Activated naive CD4-positive, alpha-beta T cell treated with anti-CD3 and anti-CD28 coated beads for 36 hours (primary cell): ENCODE measurements at places on chromosomes 7 and 10. TPM values are rescaled to one million over a fixed set of nuclear protein-coding genes. Genes with fewer than 3 reads are reported as not detected.

The AOAH gene
- total RNA-seq = 0.67 TPM

The LAMB1 gene
- total RNA-seq = 0.14 TPM

- H3K36me3 ChIP-seq = no peaks in the 10 kb centered on the region
- no peak overlapping the region for H3K27ac ChIP-seq
- H3K4me1 ChIP-seq = no peaks in the 10 kb centered on the region
- DNase-seq = no peak
These were observed 211.1 kb upstream of the IGFBP3 start for GRCh38 chr7:46131916-46132795.

GRCh38 chr7:149720372-149721083 is 52.9 kb downstream of the ZNF467 start:
- peaks cover 13% of the 10 kb centered on the region for H3K4me1 ChIP-seq
- peaks cover 4% of the 10 kb centered on the region for H3K36me3 ChIP-seq
- no peaks in the 10 kb centered on the region for H3K27me3 ChIP-seq
- H3K27ac ChIP-seq = no peak overlapping the region

The OGA gene
- total RNA-seq = 90.8 TPM

DNA sequence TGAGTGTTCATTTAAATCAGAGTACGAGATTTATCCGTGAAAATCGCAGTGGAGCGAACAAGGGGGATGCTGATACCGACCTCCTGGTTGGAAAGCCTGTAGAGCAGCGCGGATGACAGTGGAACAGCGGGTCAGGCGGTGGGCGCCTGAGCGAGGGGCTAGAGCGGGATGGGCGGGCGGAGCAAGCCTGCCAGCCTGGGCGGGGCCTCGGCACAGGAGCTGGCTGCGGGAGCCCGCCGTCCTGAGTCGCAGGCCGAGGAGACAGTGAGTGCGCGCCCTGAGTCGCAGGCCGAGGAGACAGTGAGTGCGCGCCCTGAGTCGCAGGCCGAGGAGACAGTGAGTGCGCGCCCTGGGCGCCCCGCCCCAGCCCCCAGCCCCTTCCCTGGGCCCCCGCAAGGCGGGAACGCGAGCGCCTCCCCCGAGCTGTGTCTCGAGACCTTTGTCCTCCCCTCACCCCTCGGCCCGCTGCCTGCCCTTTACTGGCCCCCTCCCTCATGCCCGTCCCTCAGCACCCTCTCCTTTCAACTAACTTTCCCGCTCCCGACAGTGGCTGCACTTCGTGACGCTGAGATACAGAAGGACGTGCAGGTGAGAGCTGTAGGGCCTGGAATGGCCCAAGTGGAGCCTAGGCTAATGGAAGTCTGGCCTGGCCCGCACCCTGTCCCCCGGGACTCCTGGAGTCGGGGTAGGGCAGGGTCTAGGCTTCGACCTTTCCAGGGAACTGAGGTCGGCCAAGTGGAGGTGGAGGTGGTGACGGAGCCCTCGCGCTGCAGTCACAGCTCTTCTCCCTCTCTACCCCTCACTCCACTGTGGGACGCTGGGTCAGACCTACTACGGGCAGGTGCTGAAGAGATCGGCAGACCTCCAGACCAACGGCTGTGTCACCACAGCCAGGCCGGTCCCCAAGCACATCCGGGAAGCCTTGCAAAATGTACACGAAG is at the start of gene AS3MT:
TSS of gene AS3MT (plus strand) at position 213 of the 941 bp plus-strand sequence. CDS start at position 336, 123 bp downstream.
- peak within 1 kb of the TSS; percentile 69 for H3K4me3 ChIP-seq
- peak; percentile 30 for DNase-seq
- peaks cover 21% of the 10 kb centered on the region for H3K27me3 ChIP-seq
- H3K36me3 ChIP-seq = peaks cover 1% of the 10 kb centered on the region
- no peak within 1 kb of the TSS for H3K27ac ChIP-seq

The WDR86 gene
- not detected for total RNA-seq

GRCh38 chr7:141495057-141495456 is 56.2 kb upstream of the AGK start:
- no peaks in the 10 kb centered on the region for H3K36me3 ChIP-seq
- no peaks in the 10 kb centered on the region for H3K4me1 ChIP-seq
- no peak for DNase-seq
- H3K27me3 ChIP-seq = peaks cover 11% of the 10 kb centered on the region
- no peak overlapping the region for H3K4me3 ChIP-seq

DNA sequence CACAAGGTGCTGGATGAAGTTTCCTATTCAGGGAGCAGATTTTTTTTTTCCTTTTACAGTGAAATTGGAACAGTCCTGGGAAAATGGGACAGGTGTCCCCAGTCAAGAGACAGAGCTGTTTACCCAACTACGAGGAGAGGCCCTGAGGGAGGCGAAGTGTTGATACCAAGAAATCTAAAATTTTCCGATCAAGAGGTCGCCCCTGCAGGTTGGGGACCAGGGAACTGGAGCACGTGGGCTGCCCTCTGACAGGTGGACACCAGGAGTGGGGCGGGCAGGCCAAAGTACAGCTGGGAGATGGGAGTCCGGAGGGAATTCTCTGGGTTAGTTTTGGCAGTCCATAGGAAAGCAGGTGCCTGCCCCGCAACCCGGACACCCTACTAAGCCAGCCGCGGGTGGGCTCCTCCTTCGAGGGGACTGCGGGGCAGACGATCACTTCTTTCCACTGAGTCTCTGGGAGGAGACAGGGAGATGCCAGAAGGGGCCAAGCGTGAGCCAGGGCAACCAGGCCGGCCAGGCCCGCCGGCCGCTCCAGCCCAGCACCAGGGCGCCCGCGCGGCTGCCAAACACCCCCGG is 965 bp upstream of the CAMK1D start:
- H3K4me3 ChIP-seq = peak overlapping the region; percentile 76
- no peak for DNase-seq
- peaks cover 33% of the 10 kb centered on the region for H3K4me1 ChIP-seq
- peak overlapping the region; percentile 76 for H3K27ac ChIP-seq

DNA sequence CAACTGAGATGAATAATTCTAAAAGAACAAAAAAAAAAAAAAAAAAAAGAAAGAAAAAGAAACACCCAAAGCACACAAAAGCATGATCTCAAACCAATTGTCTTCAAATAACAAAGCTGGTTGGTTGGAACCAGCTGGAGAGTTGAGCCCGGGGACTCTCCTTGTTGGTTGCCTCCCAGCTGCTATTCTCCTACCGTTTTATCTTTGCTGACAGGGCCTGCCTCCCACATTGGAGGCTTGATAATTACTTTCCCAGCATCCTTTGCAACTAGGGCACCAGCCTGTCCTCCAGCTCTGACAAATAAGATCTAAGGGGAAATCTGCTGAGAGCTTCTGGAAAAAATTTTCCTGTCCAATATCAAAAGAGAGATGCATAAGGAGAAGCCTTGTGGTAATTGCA is 6.8 kb downstream of the PON1 start:
- DNase-seq = no peak
- peaks cover 6% of the 10 kb centered on the region for H3K27me3 ChIP-seq
- H3K27ac ChIP-seq = no peak overlapping the region
- H3K4me3 ChIP-seq = no peak overlapping the region

The OPN4 gene
- total RNA-seq = not detected

DNA sequence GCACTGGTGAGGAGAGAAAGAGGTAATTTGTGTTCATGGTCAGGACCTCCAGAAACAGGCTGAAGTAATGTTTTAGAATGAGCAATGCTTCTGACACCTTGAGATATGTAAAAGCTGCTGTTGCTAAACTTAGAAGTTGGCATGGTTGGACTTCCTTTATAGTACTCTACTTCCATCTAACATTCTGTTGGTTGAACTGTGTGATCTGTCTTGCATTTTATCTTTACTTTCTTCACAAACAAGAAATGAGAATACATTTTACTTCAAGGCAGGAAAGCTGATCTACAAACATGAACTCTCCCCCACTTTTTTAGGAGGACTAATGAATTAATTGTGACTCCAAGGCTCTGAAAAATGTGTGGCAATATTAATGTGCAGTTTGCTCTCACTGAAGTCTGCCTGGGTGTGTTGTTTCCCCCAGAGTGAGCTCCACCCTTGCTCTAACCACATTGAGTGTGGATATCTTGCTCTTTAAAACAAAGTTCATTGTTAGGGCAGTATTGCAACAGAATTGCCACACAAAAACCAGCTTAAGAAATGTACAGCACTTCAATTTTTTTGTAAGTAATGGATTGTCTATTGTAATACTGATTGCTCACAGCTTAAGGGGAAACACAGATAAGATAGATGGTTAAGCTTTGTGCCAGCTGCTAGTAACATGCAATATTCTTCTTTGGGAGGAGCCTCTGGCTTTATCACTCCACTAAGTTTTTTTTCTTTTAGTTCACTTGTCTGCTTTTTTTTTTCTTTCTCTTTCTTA is 69.0 kb downstream of the ADD3 start:
- no peak for DNase-seq
- H3K36me3 ChIP-seq = no peaks in the 10 kb centered on the region
- peak overlapping the region; percentile 70 for H3K4me3 ChIP-seq
- H3K27ac ChIP-seq = peak overlapping the region; percentile 92
- no peaks in the 10 kb centered on the region for H3K27me3 ChIP-seq

GRCh38 chr10:19250546-19250945 is 201.9 kb downstream of the MALRD1 start:
- no peak overlapping the region for H3K4me3 ChIP-seq
- no peaks in the 10 kb centered on the region for H3K36me3 ChIP-seq
- DNase-seq = no peak

DNA sequence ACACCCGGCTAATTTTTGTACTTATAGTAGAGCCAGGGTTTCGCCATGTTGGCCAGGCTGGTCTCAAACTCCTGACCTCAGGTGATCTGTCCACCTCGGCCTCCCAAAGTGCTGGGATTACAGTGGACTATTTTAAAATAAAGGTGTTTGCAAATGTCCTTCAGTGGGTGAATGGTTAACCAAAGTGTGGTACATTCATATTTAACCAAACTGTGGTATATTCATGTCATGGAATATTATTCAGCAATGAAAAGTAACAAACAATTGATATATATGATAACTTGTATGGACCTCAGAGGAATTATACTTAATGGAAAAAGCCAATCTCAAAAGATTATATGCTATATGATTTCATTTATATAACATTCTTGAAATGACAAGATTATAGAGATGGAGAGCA is 190.0 kb downstream of the CREB5 start:
- no peaks in the 10 kb centered on the region for H3K4me1 ChIP-seq
- H3K36me3 ChIP-seq = no peaks in the 10 kb centered on the region
- no peak for DNase-seq
- H3K4me3 ChIP-seq = no peak overlapping the region
- no peak overlapping the region for H3K27ac ChIP-seq
- H3K27me3 ChIP-seq = peaks cover 8% of the 10 kb centered on the region

- H3K4me3 ChIP-seq = no peak overlapping the region
- DNase-seq = no peak
- H3K4me1 ChIP-seq = peaks cover 2% of the 10 kb centered on the region
- no peaks in the 10 kb centered on the region for H3K27me3 ChIP-seq
- H3K27ac ChIP-seq = no peak overlapping the region
These were observed 236.8 kb downstream of the FRMD4A start for GRCh38 chr10:14093730-14094484.

The GIGYF1 gene
- total RNA-seq = 37.8 TPM

DNA sequence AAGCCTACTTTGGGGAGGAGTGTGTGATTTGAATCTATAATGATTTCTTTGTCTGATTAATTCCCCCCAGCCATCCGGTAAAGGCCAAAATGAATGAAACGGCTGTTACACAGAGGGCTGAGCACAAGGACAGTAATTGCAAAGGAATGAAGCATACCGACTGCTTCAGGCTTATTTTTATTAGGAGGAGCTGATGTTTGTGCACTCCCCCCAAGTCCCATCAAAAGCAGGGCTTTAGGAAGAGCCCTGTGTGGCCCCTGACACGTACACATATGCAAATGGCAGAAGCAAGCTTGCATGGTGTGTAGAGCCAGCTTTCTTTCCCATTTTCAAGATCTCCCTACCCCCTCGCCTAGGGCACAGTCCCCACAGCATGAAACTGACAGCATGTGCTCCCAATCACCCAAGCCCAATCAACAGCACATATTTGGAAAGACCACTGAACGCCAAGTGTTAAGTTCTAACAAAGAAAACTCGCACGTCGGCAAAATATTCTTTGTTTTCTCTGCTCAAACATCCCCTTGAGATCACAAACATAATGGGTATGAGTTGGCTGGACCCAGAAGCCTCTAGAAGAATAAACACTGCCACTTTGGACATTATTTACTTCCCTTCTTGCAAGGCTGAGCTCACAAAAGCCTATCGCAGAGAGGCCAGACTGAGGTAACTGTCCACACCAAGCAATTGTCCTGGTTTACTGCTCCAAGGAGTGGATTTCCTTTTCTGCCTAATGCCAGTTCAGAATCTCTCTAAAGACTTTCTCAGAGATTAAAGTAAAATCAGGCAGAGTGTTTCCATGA is 143.0 kb downstream of the CUBN start:
- DNase-seq = no peak
- no peak overlapping the region for H3K4me3 ChIP-seq
- H3K36me3 ChIP-seq = peaks cover 5% of the 10 kb centered on the region
- H3K4me1 ChIP-seq = no peaks in the 10 kb centered on the region

The WNT8B gene
- 0.96 TPM for total RNA-seq

The TBX20 gene
- total RNA-seq = not detected

- no peak for DNase-seq
- H3K4me1 ChIP-seq = peaks cover 7% of the 10 kb centered on the region
- no peak overlapping the region for H3K27ac ChIP-seq
- no peaks in the 10 kb centered on the region for H3K36me3 ChIP-seq
These were observed 213.0 kb upstream of the INHBA start for GRCh38 chr7:41915871-41916270.

The NPSR1 gene
- total RNA-seq = not detected

The HTR7 gene
- total RNA-seq = not detected

The SUFU gene
- 7.1 TPM for total RNA-seq

The MBL2 gene
- total RNA-seq = not detected

DNA sequence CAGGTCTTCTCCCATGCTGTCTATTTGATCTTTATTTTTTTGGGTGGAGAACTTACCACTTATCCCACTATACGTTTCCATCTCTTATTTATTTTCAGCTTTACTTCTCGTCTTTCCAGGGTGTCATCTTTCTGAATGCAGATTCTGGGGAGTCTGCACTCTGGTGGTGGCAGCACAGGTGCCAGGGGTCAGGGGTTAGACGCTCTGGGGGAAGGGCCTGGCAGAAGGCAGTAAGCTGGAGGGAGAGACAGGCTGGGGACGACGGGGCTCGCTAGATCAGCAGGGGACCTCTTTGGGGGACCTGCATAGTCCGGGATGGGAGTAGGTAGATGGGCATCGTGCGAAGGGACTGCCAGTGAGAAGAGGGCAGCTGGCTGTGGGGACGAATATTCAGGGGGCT is 22.3 kb downstream of the CHST12 start:
- H3K36me3 ChIP-seq = peaks cover 3% of the 10 kb centered on the region
- DNase-seq = no peak

The ABLIM1 gene
- 157 TPM for total RNA-seq

- no peak for DNase-seq
- peaks cover 53% of the 10 kb centered on the region for H3K4me1 ChIP-seq
- H3K36me3 ChIP-seq = peaks cover 14% of the 10 kb centered on the region
- no peak overlapping the region for H3K27ac ChIP-seq
- H3K27me3 ChIP-seq = peaks cover 1% of the 10 kb centered on the region
These were observed 3.2 kb downstream of the TOMM7 start for GRCh38 chr7:22819476-22819875.

The OR2A1 gene
- total RNA-seq = not detected

The RELN gene
- total RNA-seq = not detected

GRCh38 chr7:99004781-99005500 is 126.6 kb downstream of the TRRAP start:
- DNase-seq = no peak
- H3K27ac ChIP-seq = no peak overlapping the region
- no peaks in the 10 kb centered on the region for H3K27me3 ChIP-seq
- H3K36me3 ChIP-seq = peaks cover 35% of the 10 kb centered on the region
- H3K4me1 ChIP-seq = no peaks in the 10 kb centered on the region

The CLDN15 gene
- total RNA-seq = 11.1 TPM

The ELN gene
- total RNA-seq = 0.07 TPM

The GPR141 gene
- total RNA-seq = not detected

The GNGT1 gene
- not detected for total RNA-seq

GRCh38 chr10:32923134-32923533 is 34.9 kb downstream of the ITGB1 start:
- H3K27ac ChIP-seq = no peak overlapping the region
- H3K4me3 ChIP-seq = no peak overlapping the region
- DNase-seq = no peak
- no peaks in the 10 kb centered on the region for H3K27me3 ChIP-seq
- H3K4me1 ChIP-seq = peaks cover 5% of the 10 kb centered on the region
